ENCODE measurements at places on chromosomes 2 and 18.

- H3K27me3 ChIP-seq: no peaks in the 10 kb centered on the region
- H3K27ac ChIP-seq: no peak overlapping the region
- peaks cover 26% of the 10 kb centered on the region for H3K4me1 ChIP-seq
- peak overlapping the region; percentile 23 for H3K4me3 ChIP-seq
- no peak for DNase-seq
Observed at GRCh38 chr2:24343225-24343882, 17.0 kb downstream of the ITSN2 start.

DNA sequence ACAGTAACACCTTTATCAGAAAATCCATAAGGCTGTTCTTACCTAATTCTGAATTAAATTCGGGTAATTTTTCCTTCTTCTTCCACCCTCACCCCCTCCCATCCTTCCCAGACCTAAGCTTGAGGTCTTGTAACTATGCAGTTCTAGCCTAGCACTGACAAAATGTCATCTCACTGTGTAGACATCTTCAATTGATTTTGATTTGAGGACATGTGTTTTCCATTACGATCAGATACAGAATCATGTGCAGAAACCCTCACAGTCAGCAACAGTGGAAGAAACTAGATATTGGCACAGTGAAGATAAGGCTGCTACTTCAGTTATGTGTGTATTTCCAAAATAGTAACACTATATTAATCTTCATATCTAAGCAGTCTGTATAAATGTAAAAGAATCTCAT, 244.6 kb downstream of the THSD7B start:
- no peak overlapping the region for H3K27ac ChIP-seq
- no peaks in the 10 kb centered on the region for H3K27me3 ChIP-seq
- no peak overlapping the region for H3K4me3 ChIP-seq
- no peaks in the 10 kb centered on the region for H3K4me1 ChIP-seq
- no peak for DNase-seq

GRCh38 chr2:131055169-131056065, 37.8 kb downstream of the FAM168B start:
- H3K36me3 ChIP-seq: peaks cover 85% of the 10 kb centered on the region
- no peak for DNase-seq
- H3K27ac ChIP-seq: no peak overlapping the region

DNA sequence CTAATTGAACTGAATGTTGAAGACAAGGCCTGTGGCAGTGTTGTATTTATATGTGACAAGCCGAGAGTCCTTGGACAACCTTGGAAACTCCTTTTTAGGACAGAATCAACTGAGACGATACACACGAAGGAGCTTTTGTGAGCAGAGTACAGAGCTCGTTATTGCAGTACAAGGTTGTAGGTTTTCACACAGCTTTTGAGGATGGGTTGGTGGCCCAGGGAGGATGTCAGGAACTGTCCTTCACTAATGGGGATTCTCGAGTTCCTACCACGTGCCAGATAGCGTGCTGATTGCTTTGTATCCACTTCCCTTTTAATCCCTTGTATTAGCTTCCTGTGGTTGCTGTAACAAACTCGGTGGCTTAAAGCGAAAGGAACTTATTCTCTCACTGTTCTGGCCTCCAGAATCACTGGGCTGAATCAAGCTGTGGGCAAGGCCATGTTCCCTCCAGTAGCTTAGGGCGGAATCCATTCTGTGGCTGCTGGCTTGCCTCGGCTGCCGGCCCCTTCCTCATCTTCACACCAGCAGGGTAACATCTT, 20.2 kb downstream of the INPP4A start:
- no peak for DNase-seq
- H3K27me3 ChIP-seq: no peaks in the 10 kb centered on the region
- peak overlapping the region; percentile 88 for H3K27ac ChIP-seq

GRCh38 chr2:221426929-221427328, 145.2 kb downstream of the EPHA4 start:
- no peak overlapping the region for H3K27ac ChIP-seq
- no peak for DNase-seq
- H3K4me1 ChIP-seq: peaks cover 4% of the 10 kb centered on the region

DNA sequence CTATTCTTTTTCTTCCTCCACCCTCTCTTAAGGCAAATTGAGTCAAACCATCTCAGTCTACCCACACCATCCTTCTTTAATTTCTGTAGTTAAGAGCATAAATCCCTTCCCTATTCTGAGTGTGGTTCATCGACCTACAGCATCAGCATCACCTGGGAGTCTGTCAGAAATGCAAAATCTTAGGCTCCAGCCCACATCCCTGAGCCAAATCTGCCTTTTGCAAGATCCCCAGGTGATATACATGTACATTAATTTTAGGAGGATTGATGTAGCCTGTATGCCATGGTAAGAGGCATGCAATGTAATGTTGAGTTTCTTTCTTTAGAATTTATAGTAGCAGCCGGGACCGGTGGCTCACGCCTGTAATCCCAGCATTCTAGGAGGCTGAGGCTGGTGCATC, 151.7 kb upstream of the TNP1 start:
- no peak for DNase-seq
- H3K36me3 ChIP-seq: no peaks in the 10 kb centered on the region
- H3K4me3 ChIP-seq: no peak overlapping the region
- no peak overlapping the region for H3K27ac ChIP-seq
- peaks cover 6% of the 10 kb centered on the region for H3K27me3 ChIP-seq
- no peaks in the 10 kb centered on the region for H3K4me1 ChIP-seq

DNA sequence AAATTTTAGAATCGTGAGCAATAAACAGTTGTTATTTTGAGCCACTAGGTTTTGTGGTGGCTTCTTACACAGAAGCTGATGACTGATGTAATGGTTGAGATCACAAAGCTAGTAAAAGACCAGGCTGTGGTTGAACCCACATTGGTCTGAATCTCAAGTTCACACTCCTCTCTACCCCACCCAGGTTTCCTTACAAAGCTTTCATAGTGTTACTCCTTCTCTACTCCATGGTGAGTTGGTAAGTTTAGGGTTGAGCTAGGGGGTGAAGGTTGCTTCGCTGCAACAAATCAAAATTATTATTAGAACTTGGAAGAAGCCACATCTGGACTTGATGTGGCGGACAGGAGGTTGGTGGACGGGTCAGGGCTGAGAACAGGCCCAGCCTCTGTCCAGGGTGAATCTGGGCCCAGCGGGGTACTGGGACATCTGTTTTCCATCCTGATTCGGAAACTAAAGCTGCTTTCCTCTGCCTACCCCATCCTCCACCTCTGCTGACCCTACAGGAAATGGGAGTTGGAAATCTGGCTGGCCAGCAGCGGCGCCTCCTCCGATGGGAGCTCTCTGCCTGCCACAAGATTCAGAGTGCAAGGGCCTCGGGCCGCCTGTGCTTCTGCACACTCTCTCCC, 86.3 kb downstream of the ZFP36L2 start:
- H3K36me3 ChIP-seq: no peaks in the 10 kb centered on the region
- H3K4me1 ChIP-seq: peaks cover 51% of the 10 kb centered on the region
- no peak for DNase-seq
- peak overlapping the region; percentile 7 for H3K4me3 ChIP-seq
- peak overlapping the region; percentile 47 for H3K27ac ChIP-seq
- no peaks in the 10 kb centered on the region for H3K27me3 ChIP-seq

GRCh38 chr2:227164763-227165291, 403 bp downstream of the COL4A3 start:
- no peak overlapping the region for H3K4me3 ChIP-seq
- peaks cover 15% of the 10 kb centered on the region for H3K4me1 ChIP-seq
- H3K27ac ChIP-seq: no peak overlapping the region
- H3K36me3 ChIP-seq: no peaks in the 10 kb centered on the region
- peak; percentile 50 for DNase-seq

- no peak overlapping the region for H3K27ac ChIP-seq
- no peaks in the 10 kb centered on the region for H3K4me1 ChIP-seq
- H3K27me3 ChIP-seq: no peaks in the 10 kb centered on the region
- no peaks in the 10 kb centered on the region for H3K36me3 ChIP-seq
- no peak overlapping the region for H3K4me3 ChIP-seq
- no peak for DNase-seq
Observed at GRCh38 chr2:146721486-146721885, 1123.3 kb upstream of the ACVR2A start.

DNA sequence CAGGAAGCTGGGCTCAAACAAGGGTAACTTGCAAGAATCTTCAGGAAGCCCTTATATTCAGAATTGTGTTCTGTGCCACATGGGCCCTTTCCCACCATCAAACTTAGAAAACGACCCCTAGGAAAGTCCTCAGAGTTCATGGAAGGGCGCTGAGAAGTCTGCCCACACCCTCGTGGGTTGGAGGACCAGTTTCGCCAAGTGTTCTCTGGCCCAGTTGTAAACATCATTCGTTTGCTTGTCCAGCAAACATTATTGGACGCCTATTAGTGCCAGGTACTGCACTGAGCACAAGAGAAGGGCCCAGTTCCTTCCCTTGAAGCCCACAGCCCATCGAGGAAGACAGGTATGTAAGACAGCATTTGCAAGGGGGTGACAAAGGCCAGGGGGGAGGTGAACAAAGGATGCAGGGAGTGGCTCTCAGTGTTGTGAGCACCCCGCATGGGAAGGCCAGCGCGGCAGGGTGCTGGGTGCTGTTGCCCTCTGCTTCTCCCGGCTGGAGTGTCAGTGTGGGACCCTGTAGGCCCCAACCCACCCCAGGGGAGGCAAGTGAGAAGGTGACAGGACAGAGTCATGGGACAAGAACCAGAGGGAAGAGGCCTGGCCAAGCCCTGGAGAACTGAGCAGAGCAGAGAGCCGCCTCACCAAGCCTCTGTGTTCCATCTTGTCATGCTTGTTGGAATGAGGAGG, 60.2 kb upstream of the ALPP start:
- H3K36me3 ChIP-seq: no peaks in the 10 kb centered on the region
- DNase-seq: no peak
- no peaks in the 10 kb centered on the region for H3K27me3 ChIP-seq
- H3K27ac ChIP-seq: peak overlapping the region; percentile 85
- peaks cover 100% of the 10 kb centered on the region for H3K4me1 ChIP-seq

GRCh38 chr2:20254731-20255130, 29.8 kb upstream of the SDC1 start:
- peaks cover 80% of the 10 kb centered on the region for H3K36me3 ChIP-seq
- no peak for DNase-seq
- H3K27me3 ChIP-seq: no peaks in the 10 kb centered on the region
- no peaks in the 10 kb centered on the region for H3K4me1 ChIP-seq

GRCh38 chr18:7233134-7233810, 2.4 kb downstream of the LRRC30 start:
- H3K4me1 ChIP-seq: no peaks in the 10 kb centered on the region
- H3K4me3 ChIP-seq: no peak overlapping the region
- H3K27ac ChIP-seq: no peak overlapping the region

Data from CD4-positive, CD25-positive, alpha-beta regulatory T cell (primary cell).